ENCODE measurements at places on chromosomes 3 and 15. TPM values are rescaled to one million over a fixed set of nuclear protein-coding genes. Genes with fewer than 3 reads are reported as not detected.
A peak's percentile ranks its signal among the peaks of the same experiment; 100 is the strongest.

GRCh38 chr15:89125088-89125826 is 37.0 kb downstream of the ABHD2 start:
- no peak for DNase-seq

DNA sequence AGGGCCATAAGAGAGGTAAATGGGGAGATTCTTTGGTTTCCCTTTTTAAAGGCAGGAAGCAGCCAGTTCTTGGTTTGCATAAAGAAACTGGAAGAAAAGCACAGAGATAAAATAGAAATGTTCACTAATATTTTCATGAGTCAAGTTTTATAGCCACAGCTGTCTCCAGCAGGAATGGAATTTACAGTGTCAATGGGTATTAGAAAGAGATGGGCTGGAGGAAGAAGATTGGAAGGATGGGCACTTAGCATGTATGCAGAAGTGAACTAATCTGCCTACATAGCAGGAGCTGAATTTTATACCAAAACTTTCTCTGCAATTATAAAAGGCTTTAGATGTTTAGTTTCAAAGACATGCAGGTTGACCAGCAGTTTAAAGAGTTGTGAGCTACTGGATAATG is 521.9 kb upstream of the GOLIM4 start:
- DNase-seq, result no peak

ZBBX gene
- not detected for total RNA-seq

GRCh38 chr3:151307131-151307530 is 9.5 kb downstream of the GPR87 start:
- DNase-seq, result no peak

DNA sequence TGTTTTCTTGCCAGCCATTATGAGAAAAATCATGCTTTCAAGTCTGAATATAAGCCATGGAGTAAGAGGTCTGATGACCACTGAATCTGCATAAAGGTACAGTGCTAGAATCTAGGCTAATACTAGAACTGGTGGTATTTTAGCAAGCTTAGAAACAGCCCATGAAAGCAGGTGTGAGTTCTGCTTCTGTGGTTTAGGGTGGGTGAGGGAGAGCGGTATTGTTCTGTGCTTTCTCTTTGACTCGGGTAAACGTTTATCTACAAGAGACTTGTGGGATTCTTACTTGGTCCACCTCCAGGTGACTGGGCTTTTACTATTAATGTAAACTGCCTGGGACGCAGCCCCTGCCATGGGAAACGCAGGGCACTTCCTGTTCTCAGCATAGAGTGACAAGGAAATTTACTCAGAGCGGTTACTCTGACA is 55.2 kb downstream of the PGPEP1L start:
- no peak for DNase-seq

PATL2 gene
- total RNA-seq, result 0.75 TPM

- no peak for DNase-seq
Observed at GRCh38 chr15:22257047-22258008, 177.0 kb downstream of the OR4M2 start.

- DNase-seq, result no peak
Observed at GRCh38 chr15:57618325-57618724, 26.6 kb downstream of the MYZAP start.

DNA sequence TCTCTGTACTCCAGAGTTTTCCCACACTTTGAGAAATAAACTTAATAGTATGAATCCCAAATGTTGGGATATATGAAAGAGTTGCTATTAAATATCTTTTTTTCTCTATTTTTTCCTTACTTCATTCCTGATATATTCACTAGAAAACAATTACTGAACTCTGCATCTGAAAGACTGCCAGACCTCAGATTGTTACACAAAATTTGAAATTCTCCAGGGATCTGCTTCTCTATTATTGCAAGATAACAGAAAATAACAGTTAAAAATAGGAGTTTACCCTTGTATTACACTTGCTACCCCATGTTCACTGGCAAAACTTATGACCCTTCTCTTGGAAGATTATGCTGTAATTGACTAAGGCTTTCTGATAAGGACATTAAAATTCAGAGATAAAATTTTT is 11.7 kb upstream of the P3H2 start:
- no peak for DNase-seq

MSL2 gene
- total RNA-seq, result 19.2 TPM

GRCh38 chr3:155984791-155985417 is 114.5 kb downstream of the GMPS start:
- DNase-seq, result no peak

GOLGA8T gene
- total RNA-seq, result 0.44 TPM

- DNase-seq, result no peak
Observed at GRCh38 chr3:63862804-63863149, 828 bp downstream of the THOC7 start.

DNA sequence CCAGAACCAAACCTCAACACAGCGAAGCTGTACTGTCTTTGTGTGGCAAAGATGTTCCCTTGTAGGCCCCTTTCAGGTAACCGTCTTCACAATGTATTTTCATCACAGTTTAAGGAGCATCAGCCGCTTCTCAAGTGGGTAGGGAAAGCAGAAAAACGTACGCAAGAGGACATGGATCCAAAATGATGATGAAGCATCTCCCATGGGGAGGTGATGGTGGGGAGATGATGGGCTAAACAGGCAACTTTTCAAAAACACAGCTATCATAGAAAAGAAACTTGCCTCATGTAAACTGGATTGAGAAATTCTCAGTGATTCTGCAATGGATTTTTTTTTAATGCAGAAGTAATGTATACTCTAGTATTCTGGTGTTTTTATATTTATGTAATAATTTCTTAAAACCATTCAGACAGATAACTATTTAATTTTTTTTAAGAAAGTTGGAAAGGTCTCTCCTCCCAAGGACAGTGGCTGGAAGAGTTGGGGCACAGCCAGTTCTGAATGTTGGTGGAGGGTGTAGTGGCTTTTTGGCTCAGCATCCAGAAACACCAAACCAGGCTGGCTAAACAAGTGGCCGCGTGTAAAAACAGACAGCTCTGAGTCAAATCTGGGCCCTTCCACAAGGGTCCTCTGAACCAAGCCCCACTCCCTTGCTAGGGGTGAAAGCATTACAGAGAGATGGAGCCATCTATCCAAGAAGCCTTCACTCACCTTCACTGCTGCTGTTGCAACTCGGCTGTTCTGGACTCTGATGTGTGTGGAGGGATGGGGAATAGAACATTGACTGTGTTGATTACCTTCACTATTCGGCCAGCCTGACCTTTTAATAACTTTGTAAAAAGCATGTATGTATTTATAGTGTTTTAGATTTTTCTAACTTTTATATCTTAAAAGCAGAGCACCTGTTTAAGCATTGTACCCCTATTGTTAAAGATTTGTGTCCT is 60.0 kb downstream of the AAGAB start:
- DNase-seq, result peak; percentile 62

DNA sequence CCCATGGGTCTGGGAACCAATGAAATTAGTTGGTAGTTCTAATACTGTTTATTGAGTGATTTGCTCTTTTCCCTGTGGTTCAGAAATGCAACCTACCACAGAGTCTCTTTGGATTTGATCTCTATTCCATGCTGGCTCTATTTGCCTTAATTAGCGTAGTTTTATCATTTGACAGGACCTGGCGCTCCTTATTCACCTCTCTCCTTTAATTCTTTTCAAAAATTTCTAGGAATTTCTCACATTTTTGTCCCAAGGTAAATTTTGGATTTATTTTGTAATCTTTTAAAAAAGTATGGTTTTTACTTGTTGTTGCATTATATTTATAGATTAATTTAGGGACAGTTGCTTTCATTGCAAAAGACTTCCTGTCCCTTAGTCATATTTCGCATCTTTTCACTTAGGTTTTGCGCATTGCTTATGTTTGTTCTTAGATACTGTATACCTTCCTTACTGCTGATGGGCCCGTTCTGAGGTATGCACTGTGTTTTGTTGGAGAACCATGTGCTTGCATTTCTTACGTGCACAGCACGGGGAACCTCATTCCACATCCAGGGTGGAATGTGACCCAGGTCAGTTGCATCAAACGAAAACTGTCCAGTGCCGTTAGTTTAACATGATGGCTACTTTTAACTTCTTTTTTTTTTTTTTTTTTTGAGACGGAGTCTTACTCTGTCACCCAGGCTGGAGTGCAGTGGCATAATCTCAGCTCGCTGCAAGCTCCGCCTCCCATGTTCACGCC is 27.0 kb downstream of the SENP5 start:
- DNase-seq, result no peak

SSUH2 gene
- 0.82 TPM for total RNA-seq

DNA sequence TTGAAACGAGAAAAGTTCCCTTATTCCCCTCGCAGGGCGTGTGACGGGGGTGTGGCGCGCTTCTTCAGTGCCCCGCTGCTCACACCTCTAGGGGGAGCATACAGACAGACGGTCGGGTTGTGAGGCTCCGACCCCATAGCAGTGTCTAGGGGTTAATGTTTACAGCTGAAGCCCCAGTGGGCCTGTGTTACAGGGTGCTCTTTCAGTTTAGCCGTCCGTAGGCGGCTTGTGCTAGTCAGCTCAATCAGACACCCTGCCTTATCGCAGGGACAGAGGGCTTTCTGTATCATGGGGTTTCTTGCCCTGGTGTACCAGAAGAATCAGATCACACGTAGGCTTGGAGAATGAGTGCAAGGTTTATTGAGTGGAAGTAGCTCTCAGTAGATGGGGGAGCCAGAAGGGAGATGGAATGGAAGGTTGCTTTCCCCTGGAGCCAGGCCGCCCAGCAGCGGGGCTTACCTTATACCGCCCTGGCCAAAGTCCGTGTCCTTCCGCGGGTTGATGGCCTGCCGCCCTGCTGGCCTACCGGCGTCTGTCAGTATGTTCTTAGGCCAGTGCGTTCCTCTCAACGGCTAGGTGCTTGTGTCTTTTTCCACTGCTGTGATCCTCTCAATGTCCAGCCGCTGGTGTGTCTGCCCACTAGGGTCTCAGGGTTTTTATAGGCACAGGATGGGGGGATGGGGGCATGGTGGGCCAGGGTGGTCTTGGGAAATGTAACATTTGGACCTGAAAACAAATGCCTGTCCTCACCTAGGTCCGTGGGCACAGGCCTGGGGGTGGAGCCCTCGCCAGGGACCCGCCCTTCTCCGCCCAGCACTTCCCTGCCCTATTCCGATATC is 32.2 kb upstream of the ACP3 start:
- no peak for DNase-seq

GNAT1 gene
- not detected for total RNA-seq

GRCh38 chr3:55484801-55485791 is 2.0 kb downstream of the WNT5A start:
- peak; percentile 79 for DNase-seq

RSL24D1 gene
- total RNA-seq, result 48.2 TPM

DNA sequence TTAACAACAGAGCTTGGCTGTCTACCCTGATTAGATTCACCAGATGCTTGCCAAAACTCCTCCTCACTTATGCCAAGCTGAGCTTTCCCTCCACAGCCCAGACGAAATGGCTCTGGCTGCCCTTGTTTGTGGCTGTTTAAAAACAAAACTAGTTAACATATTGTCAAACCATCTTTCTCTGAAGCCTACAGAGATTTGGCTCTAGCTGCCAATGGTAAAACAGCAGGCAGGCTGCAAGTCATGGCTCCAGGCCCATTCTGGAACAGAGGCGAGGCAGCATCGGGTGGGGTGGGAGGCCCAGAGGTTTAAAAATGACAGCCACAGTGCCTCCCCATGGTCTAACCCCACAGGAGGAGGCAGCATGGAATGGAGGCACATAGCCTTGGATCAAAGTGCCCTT is 75.9 kb downstream of the SCN5A start:
- DNase-seq, result peak; percentile 32

SLC24A5 gene
- total RNA-seq, result not detected

DNA sequence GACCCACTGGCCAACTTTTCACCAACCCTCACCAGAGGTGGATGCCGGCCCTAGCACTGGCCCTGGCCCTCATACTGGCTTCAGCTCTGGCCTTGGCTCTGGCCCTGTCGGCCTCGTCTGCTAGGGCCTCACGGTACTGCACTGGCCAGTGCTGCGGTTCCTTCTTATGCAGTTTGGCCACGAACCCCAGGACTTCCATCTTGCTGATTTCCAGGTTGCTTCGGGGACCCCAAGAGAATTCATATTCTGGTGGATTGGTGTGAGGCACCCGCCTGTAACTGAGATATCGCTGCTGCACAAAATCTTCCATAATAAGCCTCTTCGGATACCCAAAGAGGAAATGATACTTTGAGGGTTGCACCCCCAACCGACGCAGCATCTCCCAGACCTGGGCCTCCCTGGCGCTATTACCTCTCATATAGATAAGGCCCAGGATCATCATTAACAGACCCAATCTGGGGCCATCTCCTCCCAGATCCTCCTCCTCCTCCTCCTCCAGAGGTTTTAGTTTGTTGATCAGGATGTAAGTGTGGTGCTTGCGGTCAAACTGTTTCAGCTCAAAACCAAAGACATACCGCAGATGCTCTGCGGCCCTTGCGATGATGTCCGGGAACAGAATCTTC is 883 bp downstream of the MAGEF1 start:
- DNase-seq, result peak; percentile 59

DNA sequence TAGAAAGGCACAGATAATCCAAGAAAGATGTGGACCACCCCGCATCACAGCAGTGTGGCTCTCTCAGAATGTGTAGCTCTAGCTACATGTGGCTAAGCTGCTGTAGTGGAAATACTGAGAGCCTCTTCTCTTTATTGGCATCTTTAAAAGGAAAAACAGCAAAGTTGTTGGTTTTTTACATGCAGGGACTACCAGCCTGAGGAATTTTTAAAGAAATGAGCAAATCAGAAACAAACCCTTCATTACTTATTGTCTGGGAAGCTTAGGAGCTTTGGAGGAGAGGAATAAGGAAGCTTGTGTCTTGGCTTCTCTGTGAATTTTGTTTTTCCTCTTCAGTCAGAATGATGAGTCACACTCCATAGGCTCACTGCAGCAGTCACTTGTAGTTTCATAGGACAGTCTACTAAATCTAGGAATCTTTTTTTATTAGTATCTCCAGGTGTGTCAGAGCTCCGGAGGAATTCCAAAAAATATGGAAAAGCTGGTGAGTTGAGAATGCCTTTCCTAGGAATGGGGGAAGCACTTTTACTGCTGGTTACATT is 27.5 kb downstream of the POLG start:
- DNase-seq, result no peak

KCNAB1 gene
- 3.2 TPM for total RNA-seq

DNA sequence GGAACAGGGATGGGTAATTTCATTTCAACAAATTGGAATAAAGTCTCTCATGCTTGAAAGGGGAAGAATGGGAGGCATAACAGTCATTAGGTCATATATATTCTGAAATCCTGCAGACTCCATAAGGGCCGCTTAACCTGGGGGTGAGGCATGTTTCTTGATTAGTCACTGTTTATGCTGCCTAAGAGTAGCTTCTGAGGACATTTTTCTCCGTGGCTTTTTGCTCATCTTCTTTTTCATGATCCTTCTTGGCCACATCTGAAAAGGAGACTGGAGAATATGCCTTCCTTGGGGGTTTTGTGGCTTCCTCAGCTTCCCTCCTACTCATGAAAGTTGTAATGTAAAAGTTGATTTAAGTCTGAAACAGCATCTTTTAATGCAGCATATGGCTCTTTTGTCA is 20.0 kb upstream of the CFAP20DC start:
- DNase-seq, result no peak

GRCh38 chr3:127152684-127153505 is 40.0 kb upstream of the PRR23E start:
- no peak for DNase-seq

UACA gene
- 18.4 TPM for total RNA-seq

SLC2A2 gene
- total RNA-seq, result not detected

GPR15 gene
- total RNA-seq, result not detected

MIX23 gene
- 15.5 TPM for total RNA-seq

TERC gene
- 53.6 TPM for total RNA-seq

- no peak for DNase-seq
Observed at GRCh38 chr15:28252831-28253230, 69.1 kb downstream of the HERC2 start.

TEX55 gene
- total RNA-seq, result not detected

IL16 gene
- 12.1 TPM for total RNA-seq

- DNase-seq, result no peak
Observed at GRCh38 chr3:156657862-156658731, 16.3 kb upstream of the TIPARP start.

Measured in right atrium auricular region (tissue), 2 donors.